NCI-H2081 treated with DMSO at 0.1 percent for 48 hours (cell line): ENCODE measurements at places on chromosomes 4 and X.

DNA sequence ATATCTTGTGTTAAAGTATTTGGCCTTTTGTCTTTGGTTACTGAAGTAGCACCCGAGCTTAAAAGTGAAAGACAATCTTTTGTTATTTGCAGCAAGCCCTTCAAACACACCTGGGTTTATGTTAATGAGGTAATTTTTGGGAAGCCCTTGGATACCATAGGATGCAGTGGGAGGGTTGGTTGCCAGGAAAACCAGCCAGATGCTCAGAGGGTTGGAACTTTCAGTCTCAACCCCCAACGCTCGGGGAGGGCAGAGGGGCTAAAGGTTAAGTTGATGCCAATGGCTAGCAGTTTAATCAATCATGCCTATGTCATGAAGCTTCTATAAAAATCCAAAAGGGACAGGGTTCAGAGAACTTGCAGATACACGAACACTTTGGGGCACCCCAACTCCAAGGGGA is 17.2 kb upstream of the GPR173 start:
- no peak for DNase-seq

DNA sequence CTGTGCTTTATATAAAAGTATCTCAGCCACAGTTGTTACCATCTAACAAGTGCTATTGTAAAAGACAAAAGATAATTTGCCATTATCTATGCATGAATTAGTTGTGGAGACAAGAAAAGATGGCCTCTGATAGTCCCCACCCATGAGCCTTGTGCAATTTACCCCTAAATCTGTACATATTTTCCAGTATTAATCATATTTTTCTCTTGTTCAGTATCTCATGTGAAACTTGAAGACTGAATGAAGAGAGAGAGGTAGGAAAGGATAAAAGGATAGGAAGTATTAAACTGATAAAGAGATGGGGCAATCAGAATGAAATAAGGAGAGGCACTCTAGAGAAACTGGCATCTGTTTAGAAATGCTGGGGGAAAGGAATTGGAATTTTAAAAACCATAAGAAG is 3.7 kb downstream of the MYOZ2 start:
- no peak for DNase-seq

GRCh38 chrX:46294234-46294633 is 251.0 kb downstream of the ZNF674 start:
- no peak for DNase-seq

DNA sequence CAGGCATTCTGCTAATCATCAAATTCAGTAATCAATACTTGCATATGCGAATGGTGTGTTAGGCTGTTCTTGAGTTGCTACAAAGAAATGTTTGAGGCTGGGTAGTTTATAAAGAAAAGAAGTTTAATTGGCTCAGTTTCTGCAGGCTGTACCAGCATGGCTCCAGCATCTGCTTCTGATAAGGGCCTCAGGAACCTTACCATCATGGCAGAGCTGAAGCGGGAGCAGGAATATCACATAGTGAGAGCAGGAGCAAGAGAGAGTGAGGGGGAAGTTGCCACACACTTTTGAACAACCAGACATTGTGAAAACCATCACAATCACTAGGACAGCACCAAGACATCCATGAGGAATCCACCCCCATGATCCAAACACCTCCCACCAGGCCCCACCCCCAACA is 344.7 kb upstream of the FAM241A start:
- no peak for DNase-seq

DNA sequence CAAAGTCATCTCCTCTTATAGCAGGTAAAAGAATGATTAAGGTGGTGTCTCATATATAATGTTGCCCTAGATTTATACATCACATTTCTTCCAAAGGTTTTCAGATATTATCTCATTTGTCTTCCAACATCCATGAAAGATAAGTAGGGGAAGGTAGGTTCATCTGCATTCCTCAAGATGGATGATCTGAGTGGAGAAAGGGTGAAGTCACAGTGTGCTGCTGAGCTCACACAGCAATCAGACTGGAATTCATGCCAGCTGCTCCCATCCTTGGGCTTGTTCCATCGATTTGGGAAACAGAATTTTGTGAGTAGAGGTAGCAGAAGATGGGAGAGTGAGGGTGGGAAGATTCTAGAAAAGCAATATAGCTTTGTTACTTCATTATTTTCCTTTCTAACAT is 482.4 kb downstream of the INPP4B start:
- no peak for DNase-seq

GRCh38 chr4:159158083-159158617 is 55.3 kb downstream of the RAPGEF2 start:
- DNase-seq = no peak

- DNase-seq = no peak
Measured at GRCh38 chr4:41264212-41264611, 7.5 kb downstream of the UCHL1 start.

DNA sequence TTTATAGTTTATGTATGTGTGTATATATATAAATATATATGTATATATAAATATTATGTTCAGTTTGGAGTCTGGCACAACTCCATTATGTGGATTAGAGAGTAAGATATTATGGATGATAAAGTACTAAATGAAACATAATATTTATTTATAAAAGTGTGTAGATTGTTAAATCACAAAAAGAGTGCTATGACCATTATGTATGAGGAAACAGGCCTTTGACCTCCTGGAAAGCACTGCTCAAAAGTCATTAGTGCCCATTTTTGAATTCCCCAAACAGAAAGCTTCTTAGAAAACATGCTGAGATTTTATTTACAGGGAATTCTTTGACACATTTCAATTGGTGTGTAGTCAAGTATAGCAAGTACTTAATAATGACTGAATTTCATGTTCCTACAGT is 391.2 kb downstream of the UNC5C start:
- no peak for DNase-seq

- DNase-seq = no peak
Measured at GRCh38 chr4:2434420-2434819, 15.7 kb downstream of the CFAP99 start.

GRCh38 chr4:56217343-56217890 is 169.9 kb downstream of the AASDH start:
- no peak for DNase-seq

DNA sequence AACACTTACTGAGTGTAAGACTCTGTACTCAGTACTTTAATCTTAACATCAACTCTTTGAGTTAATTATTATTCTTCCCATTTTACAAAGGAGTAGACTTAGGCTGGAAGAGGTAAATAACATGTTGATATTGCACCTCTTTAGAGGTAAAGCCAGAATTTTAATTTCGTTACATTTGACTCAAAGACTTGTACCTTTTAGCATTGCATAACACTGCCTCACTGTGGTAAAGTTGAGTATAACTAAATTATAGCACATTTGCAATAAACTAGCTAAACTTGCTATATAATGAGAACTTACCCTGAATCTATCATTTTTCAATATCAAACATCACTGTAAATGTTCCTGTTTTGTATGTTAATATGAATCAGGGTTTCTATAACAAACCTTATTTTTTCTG is 218.5 kb downstream of the PRR32 start:
- no peak for DNase-seq

DNA sequence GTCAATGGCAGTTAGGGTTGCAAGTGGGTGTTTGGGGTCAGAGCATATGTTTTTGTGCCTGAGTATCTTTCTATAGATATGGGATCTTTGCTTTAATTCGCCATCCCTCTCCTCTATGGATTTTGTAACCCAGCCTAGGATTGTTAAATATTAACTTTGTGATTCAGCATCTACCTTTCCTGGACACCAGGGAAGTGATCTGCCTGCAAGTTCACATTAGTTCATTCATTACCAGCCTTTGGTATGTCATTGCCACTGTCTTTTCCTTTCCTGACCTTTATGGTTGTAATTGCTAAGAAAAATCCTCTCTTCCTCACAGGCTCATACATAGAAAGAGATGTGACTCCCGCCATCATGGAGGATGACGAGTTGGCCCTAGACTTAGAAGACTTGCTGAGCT is 73.8 kb downstream of the KIT start:
- DNase-seq = no peak

GRCh38 chr4:183101956-183102480 is 3.0 kb downstream of the WWC2 start:
- no peak for DNase-seq

- DNase-seq = no peak
Measured at GRCh38 chrX:108275732-108276131, 162.5 kb downstream of the COL4A6 start.

- no peak for DNase-seq
Measured at GRCh38 chrX:71919431-71919830, 8.8 kb downstream of the NHSL2 start.

DNA sequence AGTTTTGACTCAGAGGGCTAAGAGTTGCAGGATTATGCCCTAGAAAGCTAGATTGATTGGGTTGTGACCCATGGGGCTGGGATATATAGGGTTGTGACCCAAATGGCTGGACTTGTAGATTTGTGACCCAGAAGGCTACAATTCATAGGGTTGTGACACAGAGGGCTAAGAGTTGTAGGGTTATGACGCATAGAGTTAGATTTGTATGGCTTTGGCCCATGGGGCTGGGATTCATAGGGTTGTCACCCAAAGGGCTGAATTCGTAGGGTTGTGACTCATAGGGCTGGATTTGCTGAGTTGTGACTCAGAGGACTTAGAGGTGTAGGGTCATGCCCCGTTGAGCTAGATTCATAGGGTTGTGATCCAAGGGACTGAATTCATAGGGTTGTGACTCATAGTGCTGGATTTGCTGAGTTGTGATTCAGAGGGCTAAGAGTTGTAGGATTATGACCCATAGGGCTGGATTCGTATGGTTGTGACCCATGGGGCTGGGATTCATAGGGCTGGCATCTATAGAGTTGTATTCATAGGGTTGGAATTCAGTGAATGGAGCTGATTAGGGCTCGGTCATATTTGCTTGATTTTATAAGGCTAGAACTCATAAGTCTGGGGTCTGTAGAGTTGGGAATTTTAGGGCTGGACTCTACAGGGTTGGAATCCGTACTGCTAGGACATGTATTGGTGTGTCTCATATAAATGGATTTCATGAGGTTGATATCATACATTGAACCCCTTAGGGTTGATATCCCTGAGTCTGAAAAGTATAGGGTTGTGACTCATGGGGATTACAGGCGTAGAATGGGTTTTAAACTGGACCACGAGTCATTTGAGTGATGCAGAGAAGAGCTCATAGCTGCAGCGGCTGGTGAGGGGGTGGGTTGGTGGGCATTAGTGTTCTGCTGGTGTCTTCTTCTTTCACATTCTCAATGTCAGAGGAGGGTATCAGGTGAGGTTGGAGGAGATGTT is 125.7 kb downstream of the CRLF2 start:
- no peak for DNase-seq

DNA sequence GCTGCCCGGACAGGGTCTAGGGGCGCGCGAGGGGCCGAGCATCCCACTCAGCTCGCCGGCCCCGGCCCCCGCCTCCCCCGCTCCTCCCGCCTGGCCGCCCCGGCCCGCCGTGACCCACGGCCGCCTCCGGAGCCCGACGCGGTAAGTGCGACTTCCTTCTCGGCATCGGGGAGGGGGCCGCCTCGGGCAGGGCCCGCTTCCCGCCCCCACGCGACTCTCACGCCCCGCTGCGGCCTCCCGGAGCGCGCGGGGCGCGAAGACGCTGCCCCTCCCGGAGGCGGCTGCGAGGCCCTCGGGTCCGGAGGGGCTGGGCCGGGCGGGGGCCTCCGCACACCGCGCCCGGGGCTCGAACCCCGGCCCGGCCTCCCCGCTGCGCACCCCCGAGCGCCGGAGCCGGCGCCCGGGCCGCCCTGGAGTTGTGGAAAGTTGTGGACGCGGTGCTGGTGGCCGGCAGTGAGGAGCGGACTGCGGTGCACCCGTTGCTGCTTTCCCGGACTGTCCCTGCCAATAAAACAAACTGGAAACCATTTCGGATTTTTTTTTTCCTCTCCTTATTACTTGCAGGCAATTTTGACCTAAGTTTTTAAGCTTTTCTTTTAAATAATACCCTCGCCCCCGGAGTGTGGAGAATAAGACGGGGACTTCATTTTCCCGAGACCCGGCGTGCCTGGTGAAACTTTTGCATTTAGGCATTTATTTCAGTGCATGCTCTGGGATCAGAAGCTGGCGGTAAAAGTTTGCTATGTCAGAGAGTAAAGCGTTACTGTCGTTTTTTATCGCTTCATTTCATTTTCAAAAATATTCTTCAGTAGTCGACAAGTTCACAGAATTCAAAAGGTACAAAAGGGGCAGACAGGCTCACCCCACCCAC is 13.0 kb upstream of the TMEM156 start:
- no peak for DNase-seq

- DNase-seq = no peak
Measured at GRCh38 chr4:144740316-144740715, 94.4 kb downstream of the HHIP start.

- no peak for DNase-seq
Measured at GRCh38 chr4:30842689-30843088, 122.5 kb downstream of the PCDH7 start.

- peak; percentile 0 for DNase-seq
Measured at GRCh38 chr4:149264093-149264733, 551.4 kb downstream of the IQCM start.

- DNase-seq = no peak
Measured at GRCh38 chr4:7153711-7154110, 38.6 kb upstream of the SORCS2 start.

- no peak for DNase-seq
Measured at GRCh38 chr4:144518181-144518895, 127.6 kb upstream of the HHIP start.

GRCh38 chr4:150256841-150257730 is 178.8 kb downstream of the DCLK2 start:
- no peak for DNase-seq

DNA sequence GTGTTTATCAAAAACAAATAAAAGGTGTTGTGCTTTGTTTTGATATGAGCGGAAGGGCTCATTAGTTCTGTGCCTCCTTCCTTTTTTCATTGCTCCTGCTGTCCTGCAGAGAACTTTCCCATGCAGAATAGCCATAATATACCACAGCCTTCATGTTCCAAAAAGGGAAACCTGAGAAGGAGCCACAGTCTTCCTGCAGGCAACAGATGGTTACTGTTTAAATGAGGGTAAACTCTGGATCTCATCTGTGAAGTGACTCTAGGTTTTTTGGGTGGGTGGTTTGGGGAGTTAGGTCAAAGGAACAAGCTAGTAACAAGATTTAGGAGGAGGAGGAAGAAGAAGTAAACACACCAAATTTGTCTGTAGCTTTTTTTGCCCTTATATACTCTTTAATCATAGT is 131.8 kb downstream of the BMPR1B start:
- no peak for DNase-seq

- no peak for DNase-seq
Measured at GRCh38 chrX:30875957-30876356, 13.1 kb downstream of the TAB3 start.

DNA sequence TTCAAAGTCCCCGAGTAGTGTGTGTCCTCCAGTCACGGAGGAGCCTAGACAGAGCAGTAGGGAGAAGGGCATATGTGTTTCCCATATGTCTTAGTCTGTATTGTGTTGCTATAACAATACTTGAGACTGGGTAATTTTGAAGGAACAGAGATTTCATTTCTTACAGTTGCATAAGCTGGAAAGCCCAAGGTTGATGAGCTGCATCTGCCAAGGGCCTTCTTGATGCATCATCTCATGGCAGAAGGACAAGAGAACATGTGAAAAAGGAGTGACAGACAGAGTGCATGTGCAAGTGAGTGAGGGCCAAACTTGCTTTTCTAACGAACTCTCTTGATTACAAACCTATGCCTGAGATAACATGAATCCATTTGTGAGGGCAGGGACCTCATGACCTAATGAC is 243.4 kb downstream of the ARHGAP10 start:
- DNase-seq = no peak
